Activated CD8-positive, alpha-beta memory T cell treated with anti-CD3 and anti-CD28 coated beads for 1 hour (primary cell): ENCODE measurements at places on chromosomes 1 and 21.

DNA sequence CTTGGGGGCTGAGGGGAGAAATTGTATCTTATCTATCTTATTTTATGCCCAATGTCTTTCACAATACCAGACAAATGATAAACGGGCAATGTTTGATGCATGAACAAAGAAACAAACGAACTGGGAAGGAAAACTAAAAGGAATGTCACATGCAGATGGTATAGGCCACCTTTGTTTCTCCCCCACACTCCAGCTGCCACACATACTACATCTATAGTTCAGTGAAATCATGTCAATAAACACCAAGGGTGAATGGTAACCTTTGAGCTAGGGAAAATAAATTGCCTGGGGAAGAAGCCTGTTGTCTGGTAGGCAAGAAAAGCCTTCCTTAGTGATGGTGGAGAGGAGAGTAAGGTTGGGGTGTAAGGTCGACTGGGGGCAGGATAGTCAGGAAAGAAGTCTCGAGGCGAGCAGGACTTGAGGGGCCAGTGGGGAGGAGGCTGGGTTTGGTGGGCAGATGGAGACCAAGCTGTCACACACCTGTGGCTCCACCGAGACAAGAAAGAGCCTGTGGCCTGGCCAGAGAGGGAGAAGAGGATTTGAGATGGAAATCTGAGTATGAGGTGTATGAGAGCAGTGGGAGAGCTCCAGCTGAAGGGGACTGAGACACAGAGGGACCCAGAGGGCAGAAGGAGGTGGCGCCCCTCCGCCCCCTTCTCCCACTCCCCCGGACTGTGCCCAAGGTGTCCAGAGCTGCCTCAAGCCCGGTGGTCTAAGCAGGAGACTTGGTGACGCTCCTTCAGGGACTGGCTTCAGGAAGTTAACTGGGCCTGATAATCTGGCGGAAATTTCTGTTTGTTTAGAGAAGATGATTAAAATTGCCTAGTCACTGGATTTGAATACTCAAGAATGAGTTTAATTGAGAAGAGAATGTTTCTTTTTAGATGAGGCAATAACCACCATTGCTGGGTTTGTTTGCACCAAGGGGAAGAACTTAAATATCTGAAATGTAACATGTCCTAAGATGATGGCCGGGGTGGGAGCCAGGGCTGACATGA, 37.3 kb downstream of the ATF3 start:
- DNase-seq = no peak

- DNase-seq = no peak
Measured at GRCh38 chr1:5688081-5689077, 303.8 kb downstream of the NPHP4 start.

DNA sequence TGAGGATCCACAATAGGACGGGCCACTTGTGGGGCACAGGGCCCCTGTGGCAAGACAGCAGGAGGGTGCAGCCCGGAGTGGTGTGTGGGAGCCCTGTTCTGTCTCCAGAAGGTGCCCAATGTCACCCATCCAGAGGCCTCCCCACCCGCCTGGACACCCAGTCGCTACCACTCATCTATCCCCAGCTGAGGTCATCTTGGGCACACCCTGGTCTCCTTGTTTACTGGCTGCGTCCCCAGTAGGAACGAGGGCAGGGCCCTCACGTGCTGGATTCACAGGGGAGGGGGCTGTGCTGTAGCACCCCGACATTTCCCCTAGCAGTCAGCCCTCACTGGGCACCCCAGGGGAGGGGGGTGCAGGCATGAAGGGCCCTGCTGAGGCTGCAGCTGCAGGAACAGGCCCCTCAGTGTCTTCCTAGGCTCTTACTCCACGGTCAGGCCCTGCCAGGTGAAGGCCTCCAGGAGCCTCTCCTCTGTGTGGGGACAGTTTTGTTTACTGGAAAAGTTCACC, 2.3 kb upstream of the TNNT2 start:
- DNase-seq = no peak

GRCh38 chr1:155104605-155105534, 22.8 kb upstream of the EFNA1 start:
- DNase-seq = no peak

GRCh38 chr21:26112975-26113374, 57.6 kb downstream of the APP start:
- no peak for DNase-seq

DNA sequence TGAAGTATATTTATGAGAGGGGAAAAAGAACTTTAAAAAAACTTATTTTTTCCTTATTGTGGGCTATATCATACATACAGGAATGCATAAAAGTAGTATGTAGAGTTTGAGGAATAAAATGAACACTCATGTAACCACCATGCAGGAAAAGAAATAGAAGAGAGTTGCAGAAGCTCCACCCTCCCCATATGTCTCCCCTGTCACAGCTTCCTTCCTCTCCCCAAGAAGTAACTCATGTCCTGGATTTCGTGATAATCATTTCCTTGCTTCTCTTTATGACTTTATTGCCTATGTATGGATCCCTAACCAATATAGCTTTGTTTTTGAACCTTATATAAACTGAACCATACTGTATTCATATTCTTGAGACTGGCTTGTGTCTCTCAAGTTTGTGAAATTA, 126.4 kb downstream of the ZZZ3 start:
- DNase-seq = no peak

- no peak for DNase-seq
Measured at GRCh38 chr1:21292984-21293536, 2.8 kb upstream of the ECE1 start.

DNA sequence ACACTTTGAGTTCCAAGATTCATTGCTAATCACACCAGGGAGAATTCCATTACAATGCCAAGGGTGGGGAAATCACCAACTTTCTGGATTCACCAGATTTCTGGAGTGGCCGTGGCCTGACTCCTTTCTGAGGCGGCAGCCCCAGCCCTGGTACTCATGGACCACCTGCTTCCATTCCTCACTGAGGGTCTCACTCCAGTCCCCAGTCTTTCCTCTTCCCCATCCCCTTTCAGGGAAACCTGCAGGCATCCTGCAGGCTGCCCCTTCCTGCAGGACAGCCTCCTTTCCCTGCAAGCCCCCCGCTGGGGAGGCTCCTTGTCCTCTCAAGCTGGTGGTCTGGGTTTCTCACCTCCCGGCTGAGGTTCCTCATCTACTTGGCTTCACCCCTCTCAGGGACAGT, 12.7 kb upstream of the CDK18 start:
- no peak for DNase-seq
